Suppressor macrophage treated with lipopolysaccharide for 1 hour (primary cell): ENCODE measurements at places on chromosomes 2 and 18.

GRCh38 chr2:119478978-119479295, 45.3 kb downstream of the SCTR start:
- no peak for DNase-seq

DNA sequence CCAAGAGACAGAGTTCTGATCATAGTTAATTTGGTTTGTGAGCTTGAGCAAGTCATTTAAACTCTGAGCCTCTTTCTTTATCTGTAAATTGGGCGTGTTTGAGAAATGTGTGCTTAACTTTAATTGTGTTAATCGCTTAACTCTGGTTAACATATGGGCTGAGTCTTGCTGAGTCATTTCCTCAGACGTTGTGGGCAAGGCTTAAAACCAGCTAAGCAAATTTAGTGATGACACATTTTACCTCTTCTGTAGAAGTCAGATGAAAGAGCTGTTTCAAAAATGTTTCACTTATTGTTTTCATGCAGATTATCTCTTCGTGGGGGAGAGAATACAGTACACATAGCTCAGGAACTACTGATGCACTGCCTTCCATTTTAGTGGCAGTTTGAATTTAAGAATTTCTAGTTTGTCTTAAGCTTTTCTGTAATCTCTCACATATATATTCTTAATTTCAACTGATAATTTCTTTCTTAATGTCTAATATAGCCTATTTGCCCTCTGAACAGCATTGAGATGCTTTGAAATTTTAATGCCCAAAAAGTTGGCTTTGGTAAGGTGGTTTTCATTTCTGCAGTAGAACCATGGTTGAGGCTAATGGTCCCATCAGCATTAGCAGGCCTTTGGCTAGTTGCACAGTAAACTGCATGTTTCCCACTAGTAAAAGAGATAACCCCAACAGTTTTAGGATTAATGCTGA, 34.9 kb downstream of the RAB10 start:
- peak; percentile 68 for DNase-seq

- no peak for DNase-seq
Observed at GRCh38 chr18:6621437-6621836, 108.1 kb upstream of the ARHGAP28 start.

- no peak for DNase-seq
Observed at GRCh38 chr2:42652086-42652485, 83.7 kb downstream of the MTA3 start.

GRCh38 chr18:34741401-34741800, 31.3 kb downstream of the DTNA start:
- no peak for DNase-seq

- DNase-seq: no peak
Observed at GRCh38 chr2:173997753-173998152, 32.6 kb upstream of the SP3 start.

- peak; percentile 90 for DNase-seq
Observed at GRCh38 chr2:96608469-96609455, 29.4 kb downstream of the KANSL3 start.

GRCh38 chr2:569681-570080, 107.5 kb downstream of the TMEM18 start:
- DNase-seq: no peak

GRCh38 chr2:76211991-76212985, 501.6 kb upstream of the GCFC2 start:
- DNase-seq: no peak

- no peak for DNase-seq
Observed at GRCh38 chr2:18410543-18410942, 149.9 kb downstream of the RDH14 start.

DNA sequence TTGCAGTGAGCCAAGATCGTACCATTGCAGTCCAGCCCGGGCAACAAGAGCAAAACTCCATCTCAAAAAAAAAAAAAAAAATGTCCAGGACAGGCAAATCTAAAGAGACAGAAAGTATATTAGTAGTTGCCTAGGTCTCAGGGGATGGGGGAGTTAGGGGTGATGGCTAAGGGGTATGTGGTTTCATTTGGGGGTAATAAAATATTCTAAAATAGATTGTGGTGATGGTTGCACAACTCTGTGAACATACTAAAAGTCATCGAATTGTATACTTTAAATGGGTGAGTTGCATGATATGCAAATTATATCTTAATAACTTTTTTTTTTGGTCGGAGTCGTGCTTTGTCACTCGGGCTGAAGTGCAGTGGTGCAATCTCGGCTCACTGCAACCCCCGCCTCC, 34.2 kb upstream of the ACTR2 start:
- DNase-seq: peak; percentile 29

DNA sequence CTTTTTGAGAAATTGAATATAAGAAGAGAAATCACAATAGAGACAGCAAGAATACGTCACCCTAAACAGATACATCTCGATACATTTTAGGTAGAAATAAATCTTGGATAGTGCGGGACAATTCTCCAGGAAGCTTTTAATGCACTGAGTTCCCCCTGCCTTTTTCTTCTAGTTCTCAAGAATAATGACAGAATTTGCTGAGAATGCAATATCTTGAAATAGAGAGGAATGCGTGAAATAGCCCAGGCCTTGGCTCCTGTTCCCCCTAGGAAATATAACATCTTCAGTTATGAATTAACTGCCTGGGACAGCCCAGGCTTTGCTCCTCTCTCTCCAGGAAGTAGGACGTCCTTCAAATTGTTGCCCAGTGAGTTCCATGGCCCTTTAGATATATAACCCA, 7.6 kb upstream of the NRXN1 start:
- no peak for DNase-seq

DNA sequence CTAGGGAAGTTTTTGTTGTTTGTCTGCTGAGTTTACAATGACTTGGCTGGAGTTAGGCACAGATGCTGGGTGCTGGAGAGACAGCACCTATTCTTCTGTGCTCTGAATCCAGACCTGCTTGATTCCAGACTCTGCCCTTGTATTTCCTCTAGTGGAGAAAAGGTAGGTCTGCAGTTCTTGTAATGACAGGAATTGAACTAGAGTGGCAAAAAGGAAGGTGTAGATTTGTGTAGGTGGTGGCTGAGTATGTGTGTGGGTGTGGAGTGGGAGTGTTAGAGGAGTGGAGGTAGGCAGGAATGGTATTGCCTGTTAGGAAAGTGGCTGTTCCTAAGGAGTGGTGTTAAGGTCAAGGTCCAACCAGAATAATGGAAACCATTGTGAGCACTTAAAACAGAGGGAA, 71.9 kb upstream of the LYPD6 start:
- DNase-seq: no peak

DNA sequence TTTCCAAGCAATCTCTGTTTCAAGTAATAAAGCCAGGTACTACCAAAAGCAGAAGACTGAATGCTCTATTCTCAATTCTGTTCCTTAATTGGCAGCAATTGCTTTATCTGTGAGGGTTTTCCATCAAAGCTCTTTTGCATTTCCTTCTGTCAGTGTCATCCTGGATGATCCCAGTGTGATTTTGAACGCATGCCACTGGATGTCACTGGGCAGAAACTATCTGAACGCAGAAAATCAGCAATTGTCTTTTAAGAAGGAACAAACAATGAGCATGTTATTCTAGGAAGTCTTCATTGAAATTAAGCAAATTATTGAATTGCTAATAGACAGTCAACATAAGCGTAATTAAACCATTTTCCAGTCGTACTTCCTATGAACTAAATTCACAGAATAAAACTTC, 259.0 kb upstream of the REG3G start:
- no peak for DNase-seq

GRCh38 chr2:226640501-226640900, 159.1 kb downstream of the IRS1 start:
- DNase-seq: no peak

DNA sequence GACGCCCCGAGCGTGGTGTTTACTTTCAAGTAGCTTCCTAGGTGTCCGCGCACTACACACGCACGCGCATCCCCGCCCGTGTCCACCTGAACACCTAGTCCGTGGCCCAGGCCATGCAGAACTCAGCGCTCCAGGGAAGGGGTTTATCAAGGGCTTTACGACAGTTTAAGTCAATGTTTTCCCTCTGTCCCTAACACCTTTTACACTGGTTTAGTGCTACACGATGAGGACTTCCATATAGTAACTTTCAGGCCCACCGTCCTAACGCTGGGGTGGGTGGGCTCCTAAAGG, 1.4 kb upstream of the BCL2 start:
- no peak for DNase-seq

GRCh38 chr2:53987336-53987921, 16.6 kb upstream of the PSME4 start:
- no peak for DNase-seq

- DNase-seq: no peak
Observed at GRCh38 chr2:158127380-158127804, 25.7 kb downstream of the UPP2 start.

GRCh38 chr2:137508739-137509384, 455.4 kb upstream of the HNMT start:
- DNase-seq: no peak

GRCh38 chr2:213806125-213806726, 522.0 kb downstream of the SPAG16 start:
- peak; percentile 38 for DNase-seq

GRCh38 chr18:55013086-55013485, 53.8 kb upstream of the CCDC68 start:
- no peak for DNase-seq

DNA sequence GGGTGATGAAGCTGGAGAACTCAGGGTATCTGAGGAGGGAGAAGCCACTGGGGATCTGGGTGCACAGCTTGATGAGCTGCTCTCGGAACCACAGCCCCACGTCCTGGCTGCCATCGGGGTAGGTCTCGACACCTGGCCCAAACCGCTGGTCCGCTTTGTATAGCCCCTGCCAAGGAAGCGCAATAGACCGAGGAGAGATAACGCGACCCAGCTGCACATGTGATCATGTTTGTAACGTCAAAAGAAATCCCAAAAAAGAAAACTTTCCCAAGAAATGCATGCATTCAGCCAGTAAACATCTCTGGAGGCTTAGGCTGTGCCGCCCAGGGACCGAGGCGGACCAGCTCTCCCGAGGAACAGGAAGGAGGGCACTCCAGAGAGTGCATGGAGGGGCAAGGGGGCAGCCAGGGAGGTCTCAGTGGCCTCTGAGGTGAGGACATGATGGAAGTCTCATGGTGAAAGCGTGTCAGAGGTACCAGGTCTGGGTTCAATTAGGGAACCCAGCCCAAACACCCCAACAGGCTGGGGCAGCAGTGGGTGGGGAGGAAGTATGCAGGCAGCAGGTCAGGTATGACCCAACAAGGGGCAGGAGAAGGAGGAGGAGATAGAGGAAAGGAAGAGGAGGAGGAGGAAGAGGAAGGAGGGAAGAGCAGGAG, 28.3 kb downstream of the ANKMY1 start:
- no peak for DNase-seq

DNA sequence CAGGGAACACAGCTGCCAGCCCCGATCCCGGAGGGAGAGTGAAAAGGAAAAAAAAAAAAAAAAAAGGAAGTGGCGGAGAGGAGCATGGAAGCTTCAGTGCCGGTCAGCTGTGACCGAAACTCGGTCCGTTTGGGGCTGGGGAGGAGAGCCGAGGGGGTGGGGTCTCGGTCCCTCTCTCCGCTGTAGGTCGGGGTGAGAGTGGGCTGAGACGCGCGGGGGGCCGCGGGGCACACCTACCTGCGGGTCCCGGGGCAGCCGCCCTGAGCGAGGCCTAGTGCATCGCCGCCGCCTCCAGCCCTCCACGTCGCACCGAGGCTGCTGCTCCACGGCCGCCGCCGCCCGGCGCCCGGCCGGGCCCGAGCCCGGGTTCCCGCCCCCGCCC, 536 bp downstream of the VPS54 start:
- peak; percentile 80 for DNase-seq

GRCh38 chr2:101753720-101754490, 56.4 kb downstream of the MAP4K4 start:
- no peak for DNase-seq

- no peak for DNase-seq
Observed at GRCh38 chr18:34760444-34760843, 50.3 kb downstream of the DTNA start.

GRCh38 chr2:128536925-128537620, 218.4 kb upstream of the HS6ST1 start:
- no peak for DNase-seq

GRCh38 chr2:144014103-144014502, 505.8 kb downstream of the ZEB2 start:
- DNase-seq: peak; percentile 5

GRCh38 chr18:13217466-13217961, 1.0 kb upstream of the LDLRAD4 start:
- peak; percentile 71 for DNase-seq

DNA sequence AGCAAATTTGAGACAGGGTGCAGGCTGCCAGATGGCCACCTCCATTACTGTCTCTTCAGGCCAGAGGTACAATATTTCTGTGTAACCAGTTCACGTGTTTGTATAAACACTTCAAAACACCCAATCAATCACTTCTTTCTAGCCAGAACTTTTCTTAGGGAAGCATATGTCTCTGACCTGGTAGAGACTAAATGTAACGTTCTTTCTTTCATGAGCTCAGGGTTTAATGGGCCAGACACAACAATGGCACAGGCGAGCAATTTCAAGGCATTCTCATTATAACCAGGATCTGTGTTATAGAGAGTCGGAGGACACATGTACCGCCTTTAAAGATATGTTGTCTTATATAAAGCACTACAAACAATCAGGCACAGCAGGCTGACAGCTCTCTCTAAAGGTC, 1846.4 kb upstream of the PIK3C3 start:
- DNase-seq: no peak

DNA sequence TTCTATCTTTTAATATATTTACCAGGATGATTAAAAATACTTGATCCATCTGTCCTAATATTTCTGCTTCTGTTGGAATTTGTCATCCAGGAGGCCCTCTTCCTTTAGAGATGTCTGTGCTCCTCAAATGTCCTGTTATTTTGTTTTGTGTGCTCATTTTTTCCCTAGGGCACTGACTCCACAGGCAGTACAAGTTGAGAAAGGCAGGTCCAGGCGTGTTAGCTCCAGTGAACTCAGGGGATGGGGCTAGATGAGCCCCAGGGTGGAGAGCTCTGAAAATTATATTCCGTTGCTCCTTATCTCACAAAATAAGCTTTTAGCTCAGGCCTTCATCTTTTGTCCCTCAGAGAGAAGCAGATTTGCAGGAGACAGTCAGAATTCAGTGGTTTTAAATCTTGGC, 105.7 kb downstream of the SLC4A3 start:
- DNase-seq: no peak

GRCh38 chr2:217756375-217757107, 246.3 kb downstream of the TNS1 start:
- peak; percentile 68 for DNase-seq

- DNase-seq: no peak
Observed at GRCh38 chr2:105617631-105618350, 126.9 kb upstream of the NCK2 start.

- DNase-seq: peak; percentile 10
Observed at GRCh38 chr2:110735366-110735765, 3.0 kb downstream of the ACOXL start.

DNA sequence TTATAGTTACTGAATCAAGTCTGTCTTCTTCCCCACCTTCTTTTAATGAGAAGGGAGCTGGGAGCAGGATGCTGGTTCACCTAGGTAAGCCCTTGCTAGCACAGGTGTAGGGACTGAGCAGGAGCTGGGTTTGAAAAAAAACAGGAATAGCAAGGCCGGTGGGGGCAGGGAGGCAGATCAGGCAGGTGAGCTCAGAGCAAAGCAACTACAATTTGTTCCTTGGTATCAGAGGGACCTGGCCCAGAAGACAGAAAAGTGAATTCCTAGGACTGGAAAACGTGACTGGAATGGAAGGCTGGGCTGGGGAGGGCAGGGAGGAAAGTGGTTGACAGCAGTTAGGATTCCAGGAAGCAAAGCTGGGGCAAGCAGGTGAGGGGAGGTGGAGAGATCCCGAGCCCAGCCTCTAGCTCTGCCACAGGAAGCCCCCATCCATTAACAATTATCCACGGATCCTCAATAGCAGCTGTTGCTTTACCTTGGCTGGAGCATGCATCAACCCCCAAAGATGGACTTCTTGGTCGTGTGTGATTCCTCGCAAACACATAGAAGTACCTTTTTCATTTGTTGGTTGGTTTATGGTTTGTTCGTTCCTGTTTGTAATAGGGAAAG, 118.4 kb downstream of the LNPK start:
- no peak for DNase-seq
